ENCODE measurements at places on chromosomes 7 and 10.

GRCh38 chr10:24415455-24416125 is 206.7 kb downstream of the KIAA1217 start:
- no peak for DNase-seq

DNA sequence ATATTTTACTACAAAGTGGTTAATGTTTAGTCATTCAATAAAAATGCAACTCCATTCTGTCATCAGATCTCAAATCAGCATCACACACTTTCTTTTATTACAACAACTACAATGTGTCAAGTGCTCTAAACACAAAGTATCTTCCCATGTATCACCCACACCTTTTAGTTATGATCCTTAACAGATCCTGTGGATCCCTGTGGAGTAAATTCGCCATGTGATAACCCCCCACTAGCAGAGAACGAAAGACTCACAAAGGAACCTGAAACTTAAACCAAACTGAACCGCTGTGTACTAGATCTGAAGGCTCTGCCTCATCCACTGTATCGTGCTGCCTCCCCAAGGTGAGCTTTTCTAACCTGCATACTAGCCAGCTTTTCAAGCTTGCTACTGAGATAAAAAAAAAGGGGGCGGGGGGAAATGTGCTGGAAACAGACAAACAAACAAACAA is 1.7 kb downstream of the DPY19L1 start:
- peak; percentile 11 for DNase-seq

DNA sequence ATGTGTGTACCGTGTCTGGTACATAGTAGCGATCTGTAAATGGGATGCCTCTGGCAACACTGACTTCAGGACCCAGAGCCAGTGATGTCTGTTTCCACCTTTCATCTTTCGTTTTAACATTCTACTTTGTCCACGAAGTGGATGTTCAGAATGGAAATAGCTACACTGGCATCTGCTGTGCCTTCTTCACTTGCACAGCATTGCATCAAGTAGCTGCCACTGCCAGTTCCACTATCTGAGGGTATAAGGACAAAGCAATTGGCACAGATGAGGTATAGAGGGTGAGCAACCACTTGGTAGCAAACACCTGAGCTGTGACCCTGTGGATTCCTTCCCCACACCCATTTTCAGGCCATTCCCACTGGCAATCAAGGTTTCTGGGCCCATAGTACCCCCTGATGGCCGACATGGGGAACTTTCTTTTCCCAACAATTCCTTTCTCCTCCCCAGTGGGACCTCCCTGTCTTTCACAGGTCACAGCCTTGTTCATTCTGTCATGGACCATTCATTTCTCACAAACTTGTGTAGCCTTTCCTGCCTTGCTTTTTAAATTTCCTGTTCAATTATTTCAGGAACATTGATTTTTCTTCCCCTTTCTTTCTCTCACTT is 4.0 kb downstream of the ITGA8 start:
- no peak for DNase-seq

DNA sequence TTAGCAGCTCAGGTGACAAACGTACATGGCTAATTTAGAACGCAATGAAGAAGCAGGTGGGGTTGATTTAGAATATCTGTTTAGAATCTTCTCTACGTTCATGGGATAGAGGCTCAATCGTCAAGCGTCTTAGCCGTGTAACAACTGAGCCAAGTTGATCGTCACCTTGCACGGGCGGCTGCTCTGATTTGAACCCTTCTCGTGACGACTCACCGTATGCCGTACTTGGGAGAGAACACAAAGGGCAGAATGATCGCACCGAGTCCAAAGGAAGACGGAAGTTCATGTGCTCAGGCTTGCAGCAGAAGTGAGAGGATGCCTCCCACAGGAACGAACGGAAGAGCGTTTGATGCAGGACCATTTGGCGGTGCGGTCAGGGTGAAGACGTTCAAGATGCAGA is 108.3 kb upstream of the TCERG1L start:
- DNase-seq = no peak

DNA sequence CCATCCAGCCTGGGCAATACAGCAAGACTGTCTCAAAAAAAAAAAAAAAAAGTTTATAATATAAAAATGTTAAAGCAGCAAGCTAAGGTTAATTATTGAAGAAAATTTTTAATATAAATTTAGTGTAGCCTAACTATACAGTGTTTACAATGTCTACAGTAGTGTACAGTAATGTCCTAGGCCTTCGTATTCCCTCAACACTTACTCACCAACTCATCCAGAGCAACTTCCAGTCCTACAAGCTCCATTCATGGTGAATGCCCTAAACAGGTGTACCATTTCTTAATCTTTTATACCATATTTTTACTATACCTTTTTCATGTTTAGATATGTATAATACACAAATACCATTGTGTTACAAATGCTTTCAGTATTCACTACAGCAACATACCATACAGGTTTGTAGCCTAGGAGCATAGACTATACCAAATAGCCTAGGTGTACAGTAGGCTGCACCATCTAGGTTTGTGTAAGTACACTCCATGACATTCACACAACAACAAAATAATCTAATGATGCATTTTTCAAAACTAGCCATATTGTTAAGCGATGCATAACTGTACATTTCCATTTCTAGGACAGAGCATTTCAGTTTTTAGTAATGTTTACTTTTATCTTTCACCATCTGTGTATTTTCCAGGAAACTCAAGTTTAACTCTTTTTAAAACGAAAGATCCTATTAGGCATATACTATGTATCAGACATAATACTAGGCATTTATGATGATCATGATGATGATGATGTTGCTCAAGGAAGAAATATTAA is 43.3 kb downstream of the CNOT4 start:
- DNase-seq = no peak

DNA sequence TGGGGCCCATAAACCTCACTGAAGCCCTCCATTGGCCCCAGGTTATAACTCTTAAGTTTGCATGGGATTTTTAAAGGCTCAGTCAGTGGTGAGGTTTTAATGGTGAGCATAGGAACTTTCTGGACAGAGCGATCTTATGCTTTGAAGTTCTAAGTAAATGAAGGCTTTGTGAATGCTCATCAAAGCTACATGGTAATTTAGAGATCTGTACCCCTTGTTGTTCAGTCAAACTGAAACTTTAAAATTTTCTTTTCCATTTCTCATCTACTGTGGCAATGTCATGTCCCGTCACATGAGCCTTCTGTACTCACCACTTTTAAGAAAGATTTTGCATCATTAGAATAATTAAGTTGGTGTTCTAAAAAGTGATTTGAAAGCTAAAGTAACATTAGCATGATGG is 39.9 kb downstream of the CHN2 start:
- no peak for DNase-seq

DNA sequence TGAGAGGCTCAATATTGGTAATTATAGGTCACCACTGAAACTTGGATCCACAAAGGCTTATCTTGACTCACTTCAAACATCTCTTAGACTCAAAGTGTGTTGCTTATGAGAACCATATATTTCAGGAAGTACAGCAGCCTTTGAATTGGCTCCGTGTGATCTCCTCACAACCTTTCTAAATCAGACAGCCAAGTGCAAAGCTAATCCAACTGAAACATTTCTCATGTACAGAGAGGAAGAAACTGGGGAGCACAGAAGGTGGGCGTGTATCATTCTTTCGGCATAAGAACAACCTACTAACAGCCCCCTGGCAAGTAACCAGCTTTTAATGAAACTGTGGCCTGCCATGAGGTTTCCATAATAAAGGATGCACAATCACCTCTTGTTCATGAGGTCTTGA is 109.4 kb downstream of the MBL2 start:
- DNase-seq = no peak

All from activated T-cell treated with anti-CD3 and anti-CD28 coated beads for 1 hour (primary cell).